ENCODE measurements at places on chromosomes 5 and 9.

GRCh38 chr5:88840495-88840894 is 42.5 kb downstream of the MEF2C start:
- DNase-seq = no peak

DNA sequence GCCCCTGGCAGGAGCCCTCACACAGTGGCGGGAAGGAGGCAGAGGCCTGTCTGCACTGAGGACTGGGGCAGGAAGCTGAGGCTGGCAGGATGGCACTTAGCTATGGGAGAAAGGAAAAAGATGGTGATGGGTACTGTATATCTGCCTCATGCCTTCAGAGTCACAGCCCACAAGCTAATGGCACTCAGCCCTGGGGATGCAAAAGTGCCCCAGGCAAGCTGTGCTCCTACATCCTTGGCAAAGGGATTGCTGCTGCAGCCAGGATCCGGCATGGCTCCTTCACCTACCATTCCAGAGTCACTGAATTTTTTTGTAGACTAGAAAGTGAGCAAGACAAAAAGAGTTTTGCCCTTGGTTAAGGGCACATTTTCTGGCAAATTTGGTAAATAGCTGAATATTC is 8.7 kb downstream of the ACSL6 start:
- no peak for DNase-seq

DNA sequence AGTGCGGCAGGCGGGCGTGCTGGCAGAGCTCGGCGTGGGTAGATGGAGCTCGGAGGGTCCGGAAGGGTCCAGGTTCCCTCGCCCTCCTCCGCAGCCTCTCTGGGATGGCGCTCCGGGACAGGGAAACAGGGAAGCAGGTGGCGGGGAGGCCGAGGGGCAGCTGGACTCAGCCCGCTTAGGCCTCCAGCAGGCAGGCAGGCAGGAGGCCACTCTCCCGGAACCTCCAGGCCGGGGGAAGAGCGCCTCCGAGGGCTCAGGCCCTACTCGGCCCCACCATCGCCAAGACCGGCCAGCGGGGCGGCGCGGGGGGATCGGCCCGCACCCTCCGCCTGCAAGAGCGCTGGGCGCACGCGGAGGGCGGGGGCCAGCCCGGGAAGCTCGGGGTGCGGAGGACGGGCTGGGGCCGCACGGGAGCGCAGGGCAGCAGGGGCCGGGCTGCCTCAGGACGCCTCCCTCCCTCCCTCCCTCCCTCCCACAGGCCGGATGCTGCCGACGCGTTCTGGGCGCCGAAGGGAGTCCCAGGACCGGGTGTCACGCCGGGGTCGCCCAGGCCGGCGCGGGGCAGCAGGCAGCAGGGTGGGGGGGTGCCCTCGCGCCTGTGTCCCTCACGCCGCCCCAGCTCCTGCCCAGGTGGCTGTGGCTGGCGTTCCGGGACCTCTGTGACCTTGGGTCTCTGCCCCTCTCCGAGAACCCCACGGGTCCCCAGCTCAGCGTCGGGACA is 977 bp downstream of the MGAT4B start:
- DNase-seq = peak; percentile 73

- DNase-seq = no peak
Observed at GRCh38 chr5:179914032-179914755, 6.5 kb upstream of the TBC1D9B start.

GRCh38 chr9:23379842-23380241 is 446.2 kb downstream of the ELAVL2 start:
- DNase-seq = no peak

DNA sequence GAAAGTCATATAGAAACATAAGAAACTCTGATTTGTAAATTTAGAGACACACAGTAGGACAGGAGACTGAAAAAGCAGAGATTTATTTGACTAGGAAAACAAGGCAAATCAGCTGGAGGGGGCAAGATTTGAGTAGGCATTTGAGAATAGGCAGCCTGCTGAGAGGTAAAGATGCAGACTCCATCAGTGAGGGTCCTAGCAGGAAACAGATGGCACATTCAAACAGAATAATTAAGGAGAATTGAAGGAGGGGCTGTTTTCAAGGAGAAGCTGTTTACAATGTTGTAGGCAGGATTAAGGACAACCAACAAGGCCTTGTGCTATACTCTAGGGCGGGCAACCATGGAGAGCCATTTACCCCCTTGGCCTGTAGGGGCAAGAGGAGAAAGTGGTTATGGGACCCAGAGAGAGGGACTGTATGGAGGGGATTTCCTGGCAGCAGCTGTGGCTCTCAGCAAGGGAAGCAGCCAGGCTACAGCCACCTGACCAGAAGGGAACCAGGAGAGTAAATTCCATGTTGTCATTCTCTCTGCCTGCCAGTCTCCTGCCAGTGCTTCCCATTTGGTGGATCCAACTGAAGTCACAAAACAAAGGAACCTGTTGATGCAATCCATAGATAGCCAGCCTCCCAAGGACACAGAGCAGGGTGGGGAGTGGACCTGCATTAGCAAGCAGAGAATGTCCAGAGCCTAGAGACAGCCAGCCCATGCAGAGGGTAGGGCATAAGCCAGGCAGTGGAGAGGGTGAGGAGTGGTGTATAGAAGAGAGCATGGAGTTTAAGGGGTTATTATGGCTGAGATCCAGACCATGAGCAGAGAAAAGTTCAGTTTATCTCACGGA is 38.2 kb downstream of the PAPPA start:
- DNase-seq = no peak

GRCh38 chr5:177493795-177494345 is 3.5 kb downstream of the PDLIM7 start:
- no peak for DNase-seq

DNA sequence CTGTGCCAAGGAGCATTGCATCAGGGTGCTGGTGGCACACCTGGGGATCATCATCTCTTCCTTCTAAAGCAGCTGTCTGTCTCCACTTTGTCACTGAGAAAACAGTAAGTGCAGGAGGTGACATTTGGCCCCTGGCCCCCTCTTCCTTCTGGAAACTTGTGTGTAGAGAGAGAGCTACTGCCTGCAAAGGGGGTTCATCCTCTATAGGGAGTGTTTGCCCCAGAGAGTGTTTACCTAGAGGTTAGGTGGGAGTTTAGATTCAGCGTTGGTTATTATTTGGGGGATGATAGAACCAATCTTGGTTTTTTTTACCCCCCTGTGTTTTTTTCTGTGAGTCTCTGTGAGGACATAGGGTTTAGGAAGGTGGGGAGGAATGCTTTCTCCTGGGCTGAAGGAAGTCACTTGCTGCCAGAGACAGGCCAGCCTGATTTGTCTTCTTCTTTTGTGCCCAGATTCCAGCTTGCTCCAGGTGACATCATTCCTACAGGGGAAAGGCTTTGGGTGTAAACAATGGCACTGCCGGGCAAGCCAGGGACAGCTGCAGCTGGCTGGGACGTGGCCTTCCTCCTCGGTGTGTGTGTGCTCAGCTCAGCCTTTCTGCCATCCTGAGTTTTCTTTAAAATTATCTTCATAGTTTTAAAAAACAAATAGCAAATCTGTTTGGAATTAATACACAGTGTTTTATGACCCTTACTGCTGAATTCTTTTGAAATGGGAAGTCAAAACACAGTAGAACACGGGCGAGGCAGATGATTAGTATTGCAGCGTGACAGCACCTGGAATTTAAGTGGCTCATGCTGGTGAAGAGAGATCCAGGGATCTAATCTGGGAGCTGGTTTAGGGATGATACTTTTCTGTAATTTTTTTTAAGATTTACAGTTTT is 24.5 kb downstream of the PRRC2B start:
- DNase-seq = peak; percentile 55

GRCh38 chr5:151224372-151224771 is 480 bp upstream of the CCDC69 start:
- DNase-seq = no peak

GRCh38 chr5:129171194-129171944 is 76.8 kb downstream of the ISOC1 start:
- no peak for DNase-seq

- DNase-seq = no peak
Observed at GRCh38 chr9:124950050-124950718, 9.3 kb upstream of the GOLGA1 start.

GRCh38 chr5:65925044-65925600 is 1.3 kb upstream of the ERBIN start:
- DNase-seq = peak; percentile 82

DNA sequence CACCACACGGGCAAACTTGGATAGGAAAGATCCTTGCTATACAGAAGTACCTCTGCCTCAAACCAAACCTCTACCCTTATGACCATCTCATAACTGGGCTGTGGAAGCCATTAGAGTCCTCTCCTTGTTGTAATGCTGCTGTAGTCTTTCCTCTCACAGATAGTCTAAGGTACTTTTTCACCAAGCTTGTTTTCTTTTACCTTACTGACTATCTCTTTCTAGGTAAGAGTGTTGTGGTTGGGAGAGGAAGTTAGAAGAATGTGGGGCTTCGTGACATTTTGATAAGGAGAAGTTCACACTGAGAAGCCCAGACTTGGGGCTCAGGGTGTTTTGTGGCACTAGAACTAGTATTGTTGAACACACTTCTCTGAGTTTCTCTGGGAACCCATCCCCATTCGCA is 8.9 kb downstream of the CFAP95 start:
- DNase-seq = no peak

DNA sequence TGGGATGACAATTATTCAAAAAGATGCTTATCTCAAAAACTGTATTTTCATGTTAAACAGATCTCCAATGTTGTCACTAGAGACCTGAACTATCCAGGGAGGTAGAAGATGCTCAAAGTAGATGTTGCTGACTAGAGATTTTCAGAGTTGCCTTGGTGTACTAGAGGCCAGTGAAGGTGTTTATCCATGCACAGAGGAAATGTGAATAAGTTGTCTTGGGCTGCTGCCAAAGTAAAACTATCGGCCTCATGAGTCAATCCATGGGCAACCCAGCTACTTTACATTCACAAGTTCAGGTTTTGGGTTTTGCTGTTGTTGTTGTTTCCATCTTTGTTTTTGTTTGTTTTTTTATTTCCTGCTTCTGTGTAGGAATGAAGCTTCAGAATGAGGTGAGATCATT is 141.1 kb upstream of the RANBP3L start:
- no peak for DNase-seq

DNA sequence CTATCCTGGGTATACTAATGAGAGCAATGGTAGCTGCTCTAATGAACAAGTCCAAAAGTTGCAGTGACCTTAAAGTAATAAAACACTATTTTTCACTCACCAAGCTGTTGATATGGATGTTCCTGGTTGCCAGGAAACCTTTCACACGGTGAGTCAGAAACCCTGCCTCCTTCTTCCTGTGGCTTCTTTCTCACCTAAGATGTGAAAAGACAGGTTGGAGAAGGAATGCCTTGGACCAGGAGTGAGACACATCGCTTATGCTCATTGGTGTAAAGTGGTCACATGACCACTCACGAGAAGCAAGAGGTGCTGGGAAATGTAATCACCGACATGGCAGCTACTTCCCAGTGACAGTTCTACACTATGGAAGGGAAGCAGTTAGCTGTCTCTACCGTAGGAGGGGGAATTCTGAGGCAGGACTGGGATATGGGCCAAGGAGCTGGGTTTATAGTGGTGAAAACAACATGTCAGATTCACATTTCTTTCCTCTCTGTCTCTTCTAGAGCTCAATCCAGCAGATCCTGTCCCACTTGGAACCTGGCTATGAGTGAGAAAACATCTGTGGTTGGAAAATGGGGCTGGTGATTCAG is 320.4 kb upstream of the KLF4 start:
- no peak for DNase-seq

DNA sequence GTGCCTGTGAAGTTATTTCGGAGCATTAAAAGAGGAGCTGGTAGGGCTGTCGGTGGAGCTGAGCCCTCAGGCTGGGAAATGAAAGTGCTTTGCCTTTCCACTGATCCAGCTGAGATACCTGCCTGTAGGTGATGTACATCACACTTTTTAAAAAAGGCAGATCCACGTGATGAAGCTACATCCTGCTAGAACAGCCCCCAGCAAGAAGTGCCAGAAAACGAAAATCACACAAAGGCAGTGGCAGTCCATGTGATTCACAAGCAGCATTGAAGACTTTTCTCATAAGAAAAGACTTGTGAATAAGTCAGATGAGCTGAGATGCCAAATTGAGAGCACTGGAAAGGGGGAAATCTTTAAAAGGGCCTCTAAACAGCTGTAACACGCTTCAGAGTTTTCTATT is 765.1 kb downstream of the PTPRD start:
- DNase-seq = no peak

- DNase-seq = no peak
Observed at GRCh38 chr9:88322906-88323566, 65.2 kb upstream of the SPIN1 start.

DNA sequence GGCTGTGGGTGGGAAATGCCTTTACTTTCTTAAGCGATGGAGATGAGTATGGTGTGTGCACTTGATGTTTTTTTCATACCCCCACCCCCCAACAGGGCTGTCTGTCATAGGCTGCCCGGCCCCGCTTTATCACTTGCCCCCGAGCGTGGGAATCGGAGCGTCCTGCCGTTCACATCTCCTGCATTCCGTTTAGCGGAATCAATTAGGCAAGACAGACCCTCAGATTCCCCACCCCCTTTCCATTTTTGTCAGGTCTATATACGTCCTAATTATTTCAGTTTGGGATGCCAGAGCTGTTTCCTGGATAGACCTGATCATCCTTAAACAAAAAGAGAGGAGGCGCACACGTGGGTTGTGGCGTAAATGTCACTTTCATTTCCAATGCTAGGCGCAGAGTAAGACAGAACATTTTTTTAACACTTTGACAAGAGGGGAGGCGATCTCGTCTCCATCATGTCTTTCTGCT is 217.2 kb downstream of the MEF2C start:
- DNase-seq = no peak

GRCh38 chr5:165375201-165375600 is 1869.8 kb downstream of the MAT2B start:
- DNase-seq = no peak

DNA sequence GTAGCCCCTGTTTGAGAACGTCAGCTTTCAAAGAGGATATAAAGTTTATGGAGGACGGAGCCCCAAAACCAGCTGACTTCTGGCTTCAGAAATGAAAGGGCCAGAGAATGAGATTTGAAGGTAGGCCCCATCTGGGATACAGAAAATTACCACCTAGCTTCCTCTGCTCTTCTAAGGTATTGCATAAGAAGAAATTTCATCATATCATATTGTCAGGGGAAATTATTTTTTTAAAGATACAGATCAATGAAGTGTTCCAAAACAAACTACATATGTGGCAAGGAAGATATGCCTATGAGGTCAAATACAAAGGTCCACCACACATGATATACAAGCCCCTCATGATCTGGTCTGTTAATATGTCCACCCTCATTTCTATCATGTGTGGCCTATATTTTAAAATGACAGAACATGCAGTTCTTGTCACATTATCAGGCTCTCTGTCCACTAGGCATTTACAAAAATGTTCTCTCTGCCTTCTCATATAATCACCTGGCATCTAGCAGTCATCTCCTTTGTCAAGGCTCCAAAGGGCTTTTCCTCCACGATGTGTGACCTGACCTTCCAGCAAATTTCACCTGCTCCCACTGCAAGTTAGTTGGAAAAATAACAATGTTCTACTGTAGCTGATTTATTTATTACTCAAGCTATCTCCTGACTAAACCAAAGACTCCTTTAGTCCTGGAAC is 83.1 kb downstream of the DPYSL3 start:
- DNase-seq = no peak

DNA sequence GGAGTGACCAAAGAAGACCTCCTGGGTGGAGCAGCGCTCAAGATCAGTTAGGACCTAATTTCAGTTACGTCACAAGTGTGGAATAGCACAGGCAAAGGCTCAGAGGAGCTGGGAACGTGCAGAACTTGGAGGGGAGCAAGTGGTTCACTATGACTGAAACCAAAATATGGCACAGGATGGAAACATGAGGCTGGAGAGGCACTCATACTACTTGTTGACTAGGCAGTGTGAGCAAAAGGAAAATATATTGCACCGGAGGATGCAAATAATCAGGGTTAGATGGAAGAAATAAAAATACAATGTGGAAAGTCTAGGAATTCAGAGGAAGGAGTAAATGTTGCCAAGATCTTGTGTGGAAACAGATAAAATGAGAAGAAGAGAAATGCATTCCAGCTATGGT is 148.3 kb downstream of the DCP2 start:
- no peak for DNase-seq

Data from left ventricle myocardium superior (tissue), 1 donor.